ENCODE measurements at places on chromosomes 13 and 19.

- no peak for DNase-seq
Observed at GRCh38 chr13:71360041-71360440, 507.0 kb downstream of the DACH1 start.

DNA sequence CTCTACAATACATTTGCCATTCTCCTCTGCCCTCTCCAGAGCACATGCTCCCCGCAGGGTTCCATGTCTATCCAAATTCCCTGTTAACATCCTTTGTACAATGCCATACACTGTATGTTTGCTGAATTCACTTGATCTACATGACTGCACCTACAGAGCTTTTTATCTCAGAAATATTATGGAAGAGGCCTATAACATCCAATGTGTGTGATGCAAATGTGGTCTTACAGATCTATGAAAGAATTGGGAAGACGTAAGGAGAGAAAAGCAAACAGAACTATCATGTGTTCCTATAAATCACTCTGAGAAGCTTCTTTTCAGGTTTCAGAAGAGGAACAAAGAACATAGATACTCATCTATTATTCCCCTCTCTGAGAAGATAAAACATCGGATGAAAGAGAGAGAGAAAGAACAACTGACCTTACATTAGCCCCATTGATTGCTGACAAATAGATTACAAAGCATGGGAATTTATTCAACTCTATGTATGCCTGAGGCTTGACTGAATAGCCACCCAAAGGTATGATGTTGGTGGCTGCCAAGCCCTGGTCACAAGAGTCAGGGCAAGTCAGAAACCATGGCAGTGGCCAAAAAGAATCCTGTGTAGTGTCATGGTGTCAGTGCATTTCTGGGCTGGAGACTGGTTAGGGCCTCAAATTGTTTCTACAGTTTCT lies 425.2 kb downstream of the FOXO1 start:
- DNase-seq = no peak

- DNase-seq = no peak
Observed at GRCh38 chr19:45826934-45827333, 11.8 kb upstream of the RSPH6A start.

DNA sequence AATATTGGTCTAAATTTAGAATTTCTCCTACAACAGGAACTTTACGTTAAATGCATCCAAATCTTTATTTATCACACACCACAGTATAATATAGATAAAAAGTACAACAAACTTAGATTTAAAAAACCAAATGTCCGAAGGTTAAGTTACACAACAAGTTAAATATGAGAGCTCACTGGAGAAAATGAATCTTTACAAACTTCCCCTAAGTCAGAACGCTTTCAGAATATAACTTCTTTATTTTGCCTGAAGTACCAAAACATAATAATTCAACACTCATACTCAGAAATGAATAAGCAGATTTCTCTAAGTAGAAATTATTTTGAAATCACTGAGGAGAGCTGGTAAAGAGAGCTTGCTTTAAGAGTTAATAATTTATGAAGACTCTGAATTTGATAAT lies 33.8 kb downstream of the TSC22D1 start:
- DNase-seq = no peak

DNA sequence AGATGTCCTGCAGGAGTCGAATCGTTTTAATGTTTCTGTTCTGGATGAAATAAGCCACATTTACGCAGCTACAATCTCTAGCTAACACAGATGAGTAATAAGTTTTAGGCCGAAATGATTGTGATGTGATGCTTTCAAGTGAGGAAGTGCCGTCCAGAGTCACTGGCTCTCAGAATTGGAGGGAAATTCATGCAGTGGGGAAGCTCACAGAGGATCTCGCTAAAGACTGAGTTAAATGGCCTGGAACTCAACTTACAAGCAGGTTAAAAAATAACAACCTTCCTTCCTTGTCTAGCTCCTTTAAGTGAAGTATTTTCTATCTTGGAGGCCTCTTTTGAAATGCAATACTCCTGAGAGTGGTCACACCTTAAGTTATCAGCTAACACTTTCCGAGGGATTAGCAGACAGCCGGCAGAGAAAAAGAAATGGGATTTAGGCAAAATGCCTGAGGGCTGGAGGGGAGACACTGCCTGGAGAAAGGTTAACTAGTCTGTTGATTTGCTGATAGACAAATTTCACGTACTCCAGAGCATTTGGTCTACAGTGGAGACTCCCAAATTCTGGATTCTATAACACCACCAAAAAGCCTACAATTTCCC lies 74.2 kb downstream of the IRS2 start:
- DNase-seq = no peak

DNA sequence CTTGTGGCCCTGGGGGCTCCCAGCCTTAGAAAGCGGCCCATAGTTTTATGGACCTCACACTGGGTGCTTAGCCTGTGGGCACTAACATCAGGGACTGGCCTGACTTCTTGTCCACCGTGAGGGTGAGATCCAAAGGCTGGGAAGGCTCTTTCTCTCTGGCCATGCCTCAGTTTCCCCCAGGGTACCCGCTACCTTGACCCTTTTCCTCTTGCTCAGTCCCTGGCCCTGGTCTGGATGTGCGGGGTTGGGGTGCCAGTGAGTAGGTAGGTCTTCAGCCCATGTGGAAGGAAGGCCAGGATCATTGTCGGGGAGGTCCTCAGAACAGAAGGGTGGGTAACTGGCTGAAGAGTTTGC lies 1.6 kb upstream of the TMEM161A start:
- DNase-seq = no peak

GRCh38 chr19:6599866-6600454 lies 9.0 kb upstream of the CD70 start:
- DNase-seq = no peak

GRCh38 chr19:38139122-38139521 lies 84.9 kb downstream of the DPF1 start:
- DNase-seq = no peak

DNA sequence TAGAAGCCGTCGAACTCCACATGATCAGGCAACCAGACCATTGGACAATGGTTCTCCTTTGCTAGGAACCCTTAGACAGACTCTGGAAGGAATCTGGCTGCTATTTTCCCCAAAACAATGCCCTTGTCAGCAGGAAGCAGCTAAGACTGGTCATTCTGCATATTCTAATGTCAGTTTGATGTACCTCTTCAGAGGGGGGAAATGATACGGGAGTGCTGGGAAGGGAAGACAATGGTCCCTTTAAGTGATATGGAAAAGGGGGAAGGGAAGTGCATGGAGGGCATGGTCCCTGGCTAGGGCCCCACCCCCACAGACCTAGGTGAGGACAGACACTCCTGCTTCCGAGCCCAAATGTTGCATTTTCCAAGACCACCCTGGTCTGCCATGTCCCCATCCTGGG lies 389.0 kb upstream of the SLITRK6 start:
- DNase-seq = no peak

DNA sequence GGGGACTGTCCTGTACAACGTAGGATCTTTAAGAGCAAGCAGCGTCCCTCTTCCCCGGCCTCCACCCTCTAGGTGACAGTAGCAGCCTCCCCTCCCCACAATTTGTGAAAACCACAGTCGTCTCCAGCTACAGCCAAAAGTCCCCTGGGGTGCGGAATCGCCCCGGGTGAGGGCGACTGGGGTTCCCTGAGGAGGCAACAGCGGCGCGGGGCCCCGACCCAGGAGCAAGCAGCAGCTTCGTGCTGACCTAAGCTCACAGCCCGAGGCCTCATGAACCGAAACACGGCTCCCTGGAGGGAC lies 322 bp downstream of the ZNF558 start:
- DNase-seq = no peak

- DNase-seq = no peak
Observed at GRCh38 chr13:109537584-109537983, 248.8 kb downstream of the IRS2 start.

GRCh38 chr13:20206698-20207235 lies 14.0 kb upstream of the GJB2 start:
- DNase-seq = no peak

DNA sequence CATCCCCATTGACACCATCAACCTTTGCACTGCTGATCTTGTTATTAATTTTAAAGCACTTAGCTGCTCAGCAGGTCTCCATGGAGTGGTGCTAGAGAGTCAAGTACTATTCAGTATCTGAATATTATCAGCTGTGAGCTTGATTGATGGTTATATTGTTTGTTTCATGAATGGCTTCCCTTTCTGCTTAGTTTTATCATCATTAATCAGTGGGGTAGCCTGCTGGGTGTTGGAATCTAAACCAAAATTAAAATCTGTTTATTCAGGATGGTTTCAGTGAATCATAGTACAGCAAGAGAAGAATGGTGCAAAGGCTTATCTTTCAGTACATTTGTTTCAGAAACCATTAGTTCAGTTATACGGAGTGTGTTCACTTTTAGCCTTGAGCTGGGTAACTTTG lies 42.5 kb upstream of the SCEL start:
- DNase-seq = peak; percentile 54

GRCh38 chr19:40523322-40524047 lies 53.2 kb upstream of the SHKBP1 start:
- peak; percentile 50 for DNase-seq

DNA sequence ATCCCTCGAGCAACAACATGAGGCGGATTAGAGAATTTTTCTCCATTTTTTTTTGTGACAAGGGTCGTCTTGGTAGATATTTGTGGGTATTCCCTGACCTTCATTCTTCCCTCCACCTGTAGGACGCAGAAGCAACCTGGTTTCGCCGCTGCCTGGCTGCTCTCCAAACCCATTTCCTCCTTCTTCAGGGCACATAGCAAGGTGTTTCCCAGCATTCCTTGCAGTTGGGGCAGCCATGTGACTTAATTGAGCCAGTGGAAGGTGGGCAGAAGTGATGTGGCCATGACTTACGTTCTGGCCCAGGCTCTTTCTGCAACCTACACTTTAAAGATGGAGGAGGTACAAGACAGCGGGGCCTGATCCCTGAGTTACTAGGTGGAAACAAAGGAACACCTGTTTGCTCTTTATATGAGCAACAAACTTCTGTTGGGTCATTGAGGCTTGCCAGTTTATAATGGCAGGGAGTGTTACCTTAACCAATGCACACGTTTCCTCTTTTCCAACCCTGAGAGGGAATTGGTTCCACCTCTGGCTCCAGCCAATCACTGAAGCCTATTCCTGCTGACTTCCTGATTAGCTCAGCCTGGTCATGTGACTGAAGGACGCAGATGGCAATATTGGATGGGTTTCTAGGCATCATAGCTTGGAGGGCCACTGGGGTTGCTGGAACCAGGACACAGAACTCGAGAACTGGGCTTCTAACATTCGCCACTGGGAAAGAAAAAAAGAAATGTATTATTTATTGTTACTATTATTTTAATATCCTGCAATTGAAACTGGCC lies 30.8 kb upstream of the ZNRF4 start:
- DNase-seq = no peak

- peak; percentile 53 for DNase-seq
Observed at GRCh38 chr19:42184401-42184861, 33.0 kb downstream of the DEDD2 start.

DNA sequence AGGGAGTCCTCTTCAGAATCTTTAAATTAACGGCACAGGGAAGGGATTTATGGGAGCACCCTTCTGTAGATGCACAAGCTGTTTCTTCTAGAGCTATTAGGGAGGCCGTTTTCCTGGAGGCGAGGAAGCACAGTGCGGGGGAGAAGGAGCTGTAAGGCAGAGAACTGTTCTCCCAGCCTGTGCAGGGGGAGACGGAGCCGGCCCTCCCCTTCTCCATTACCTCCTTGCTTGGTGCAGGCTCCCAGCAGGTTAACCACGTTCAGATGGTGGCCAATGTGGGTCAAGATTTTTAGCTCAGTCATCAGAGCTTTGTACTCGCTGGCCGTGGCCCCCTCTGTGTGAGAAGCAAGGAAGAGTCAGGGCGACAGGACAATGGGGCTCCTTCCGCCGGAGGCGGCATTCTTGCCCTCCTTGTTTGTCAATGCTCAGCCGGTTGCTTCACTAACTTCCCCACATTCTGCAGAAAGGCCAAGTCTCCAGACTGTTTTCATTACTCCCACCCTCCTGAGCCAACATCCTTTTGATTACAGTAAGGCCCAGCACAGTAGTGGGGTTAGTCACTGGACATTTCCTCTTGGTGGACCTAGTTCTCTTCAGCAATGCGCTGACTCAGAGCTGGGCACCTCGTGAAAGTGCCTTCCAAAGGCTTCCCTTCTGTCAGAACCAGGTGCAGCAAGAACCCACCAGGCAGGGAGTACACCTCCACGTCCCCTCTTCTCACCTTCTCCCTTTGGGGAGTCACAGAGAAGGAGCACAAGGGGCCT lies 165.4 kb downstream of the FLT1 start:
- no peak for DNase-seq

GRCh38 chr19:57769345-57770131 lies at the start of gene ZNF586:
ZNF586 (plus strand) TSS chr19:57769676; CDS start chr19:57769843, 167 bp downstream.
- DNase-seq = peak; percentile 94

GRCh38 chr13:77698201-77699058 lies 943 bp downstream of the SLAIN1 start:
- DNase-seq = peak; percentile 16

DNA sequence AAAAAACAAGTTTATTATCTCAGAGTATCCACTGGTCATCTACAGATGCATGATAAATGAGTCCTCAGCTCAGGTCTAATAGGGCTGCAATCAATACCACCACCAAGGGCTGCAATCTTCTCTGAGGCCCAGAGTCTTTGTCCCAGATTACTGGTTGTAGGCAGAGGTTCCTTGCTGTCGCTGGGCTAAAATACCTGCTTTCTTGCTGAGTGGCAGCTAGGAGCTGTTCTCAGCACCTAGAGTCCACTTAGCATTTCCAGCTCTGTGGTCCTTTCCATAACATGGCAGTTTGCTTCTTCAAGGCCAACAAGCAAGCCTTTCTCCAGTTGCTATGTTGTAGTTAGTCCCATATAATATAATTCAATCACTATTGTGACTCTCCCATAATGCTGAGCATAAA lies 351.3 kb downstream of the SLITRK1 start:
- no peak for DNase-seq

- DNase-seq = no peak
Observed at GRCh38 chr19:35908973-35909683, 1.0 kb upstream of the TYROBP start.

DNA sequence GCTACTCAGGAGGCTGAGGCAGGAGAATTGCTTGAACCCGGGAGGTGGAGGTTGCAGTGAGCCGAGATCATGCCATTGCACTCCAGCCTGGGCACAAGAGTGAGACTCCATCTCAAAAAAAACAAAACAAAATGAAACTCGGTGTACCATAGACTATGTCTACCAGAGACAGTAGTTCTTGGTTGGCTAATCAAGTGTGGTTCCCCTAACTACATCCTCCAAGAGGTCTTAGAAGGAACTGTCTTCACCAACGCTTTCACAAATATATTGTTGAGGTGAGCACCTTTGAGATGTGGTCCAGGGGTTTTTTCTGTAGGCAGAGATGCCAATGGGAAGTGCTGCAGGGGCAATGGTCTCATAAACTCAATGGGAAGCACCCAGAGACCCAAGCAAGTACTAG lies 48.0 kb downstream of the RFC3 start:
- DNase-seq = no peak

GRCh38 chr19:39969681-39970424 lies 1.1 kb upstream of the PSMC4 start:
- no peak for DNase-seq

GRCh38 chr13:19153782-19154450 lies 27.7 kb downstream of the TUBA3C start:
- DNase-seq = no peak

GRCh38 chr19:7772752-7773291 lies 9.8 kb downstream of the CLEC4M start:
- no peak for DNase-seq

GRCh38 chr19:34375598-34375997 lies 10.6 kb downstream of the GPI start:
- no peak for DNase-seq

GRCh38 chr13:35698911-35699576 lies 222.6 kb upstream of the MAB21L1 start:
- no peak for DNase-seq

Measured in dermis microvascular lymphatic vessel endothelial cell (primary cell).